ENCODE measurements at places on chromosomes 2 and 18.

GRCh38 chr18:23038712-23039111, 96.6 kb upstream of the CABLES1 start:
- no peak for DNase-seq

- DNase-seq = no peak
Observed at GRCh38 chr2:189165656-189166380, 13.7 kb downstream of the COL5A2 start.

DNA sequence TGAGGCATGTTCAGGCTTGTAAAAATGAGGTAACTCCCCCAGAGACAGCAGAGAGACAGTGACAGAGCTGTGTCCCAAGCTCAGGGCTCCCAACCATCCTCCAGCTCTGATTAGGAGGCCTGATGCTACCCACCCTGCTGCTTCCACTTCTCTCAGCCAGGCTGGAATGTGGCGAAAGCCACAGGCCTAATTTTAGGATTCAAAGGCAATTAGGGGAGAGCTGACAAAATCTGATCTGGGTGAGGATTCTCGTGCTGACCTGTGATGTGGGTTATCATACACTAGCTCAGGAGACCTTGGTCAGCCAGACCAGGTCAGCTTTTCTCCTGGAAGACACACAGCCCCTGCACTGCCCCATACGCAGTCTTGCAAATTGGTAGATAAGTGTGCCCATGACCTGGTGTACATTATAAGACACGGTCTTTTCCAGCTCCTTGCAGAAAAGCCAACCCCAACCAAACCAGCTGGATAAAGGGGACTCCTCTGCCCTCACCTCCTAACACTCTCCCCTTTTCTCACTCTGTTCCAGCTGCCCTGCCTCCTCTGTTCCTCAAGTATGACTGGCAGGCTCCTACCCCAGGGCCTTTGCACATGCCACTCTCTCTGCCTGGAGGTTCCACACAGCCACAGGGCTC, 225.9 kb downstream of the MGAT5 start:
- no peak for DNase-seq

DNA sequence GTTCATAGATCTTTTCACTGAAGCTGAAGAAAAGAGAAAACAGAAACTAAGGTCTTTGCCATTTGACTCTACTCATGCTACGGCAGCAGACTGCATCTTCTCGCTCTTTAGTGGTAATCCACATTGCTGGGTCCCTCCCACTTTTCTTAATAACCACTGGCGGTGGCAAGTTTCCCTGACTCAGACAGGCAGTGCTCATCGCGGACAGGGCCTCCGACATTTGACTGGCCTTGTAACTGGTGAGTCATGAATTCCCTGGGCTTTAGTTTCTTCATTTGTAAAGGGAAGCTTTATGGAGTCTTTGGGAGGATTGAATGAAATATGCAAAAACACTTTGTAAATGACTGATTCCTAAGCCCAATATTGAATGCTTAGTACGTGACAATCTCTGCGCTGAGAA, 238.2 kb upstream of the RBBP8 start:
- no peak for DNase-seq

DNA sequence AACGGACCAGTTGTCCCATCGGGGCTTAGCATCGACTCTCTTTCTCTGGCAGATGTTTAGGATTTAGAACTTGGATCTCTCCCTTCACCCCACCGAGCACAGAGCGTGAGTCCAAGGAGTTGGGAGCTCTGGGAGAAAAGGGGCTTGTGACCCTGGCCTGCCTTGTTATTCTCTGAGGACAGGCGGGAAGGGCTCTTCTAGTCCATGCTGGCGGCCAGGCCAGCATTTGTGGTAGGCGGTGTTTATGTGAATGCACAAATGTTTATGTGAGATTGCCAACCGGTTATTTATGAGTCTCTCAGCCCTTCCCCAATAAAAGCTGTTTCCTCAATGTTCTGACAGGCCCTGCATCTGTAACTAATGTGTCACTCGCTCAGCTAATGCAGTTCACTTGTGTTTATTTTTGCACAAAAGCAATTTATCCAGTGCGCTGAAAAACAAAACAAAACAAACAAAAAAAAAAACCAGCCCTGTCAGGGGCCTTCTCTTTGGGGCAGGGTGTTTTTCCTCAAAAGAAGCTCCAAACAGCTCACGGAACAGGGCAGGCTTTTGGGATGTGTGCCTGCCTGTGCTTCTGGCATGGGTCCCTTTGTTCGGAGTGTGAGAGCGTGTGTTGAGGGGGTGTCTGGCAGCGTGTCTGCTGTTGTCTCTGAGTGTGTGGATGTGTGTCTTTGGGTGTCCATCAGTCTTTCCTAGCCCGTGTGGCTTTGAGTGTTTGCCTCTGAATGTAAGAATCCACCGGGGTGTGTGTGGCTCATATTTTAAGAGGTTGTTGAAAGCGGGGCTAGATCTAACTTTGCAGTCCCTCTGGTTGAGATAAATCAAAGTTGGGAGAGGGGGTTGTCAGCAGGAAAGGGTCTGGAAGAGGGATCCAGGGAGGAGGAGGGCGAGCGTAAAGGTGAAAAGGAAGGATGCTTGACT, 52.8 kb upstream of the HAAO start:
- DNase-seq = no peak

GRCh38 chr2:27441958-27442919, at the start of gene KRTCAP3:
Gene KRTCAP3, plus strand, starts transcription at chr2:27442381. Its CDS starts 32 bp downstream, at chr2:27442413.
- peak; percentile 50 for DNase-seq

- no peak for DNase-seq
Observed at GRCh38 chr2:4628998-4629501, 925.7 kb downstream of the DCDC2C start.

DNA sequence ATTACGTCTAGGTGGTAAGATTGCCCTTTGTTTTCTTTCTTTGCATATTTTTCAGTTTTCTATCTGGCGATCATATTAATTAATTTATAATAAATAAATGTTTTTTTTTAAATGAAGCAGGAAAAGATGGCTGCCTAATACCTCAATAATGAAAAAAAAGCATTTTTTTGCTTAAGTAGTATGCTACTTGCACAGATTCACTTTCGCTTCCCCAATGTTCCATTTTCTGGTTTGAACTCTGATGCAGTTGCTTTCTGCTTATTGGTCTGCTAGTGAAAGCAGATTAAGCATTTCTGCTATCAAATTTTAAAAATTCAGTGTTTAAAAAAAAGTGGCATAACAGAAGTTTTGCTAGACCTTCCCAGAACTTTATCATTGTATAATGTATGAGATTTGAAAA, 11.9 kb upstream of the TMEM182 start:
- no peak for DNase-seq

- no peak for DNase-seq
Observed at GRCh38 chr2:165568361-165568760, 98.9 kb downstream of the CSRNP3 start.

DNA sequence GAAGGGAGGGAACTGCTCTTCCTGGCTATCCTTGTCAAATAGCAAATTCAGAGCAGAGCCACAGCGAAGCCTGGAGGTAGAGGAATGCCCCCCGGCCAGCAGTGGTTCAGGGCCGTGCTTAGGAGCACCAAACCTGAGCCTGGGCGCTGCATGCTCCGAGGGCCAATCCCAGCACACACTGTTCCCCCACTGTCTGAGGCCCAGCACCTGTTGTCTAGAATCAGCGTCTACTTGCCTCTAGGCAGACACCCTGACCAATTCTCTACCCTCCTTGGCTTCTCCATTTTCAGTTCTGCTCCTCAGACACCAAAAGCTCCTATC, 177.6 kb upstream of the PKDCC start:
- no peak for DNase-seq

DNA sequence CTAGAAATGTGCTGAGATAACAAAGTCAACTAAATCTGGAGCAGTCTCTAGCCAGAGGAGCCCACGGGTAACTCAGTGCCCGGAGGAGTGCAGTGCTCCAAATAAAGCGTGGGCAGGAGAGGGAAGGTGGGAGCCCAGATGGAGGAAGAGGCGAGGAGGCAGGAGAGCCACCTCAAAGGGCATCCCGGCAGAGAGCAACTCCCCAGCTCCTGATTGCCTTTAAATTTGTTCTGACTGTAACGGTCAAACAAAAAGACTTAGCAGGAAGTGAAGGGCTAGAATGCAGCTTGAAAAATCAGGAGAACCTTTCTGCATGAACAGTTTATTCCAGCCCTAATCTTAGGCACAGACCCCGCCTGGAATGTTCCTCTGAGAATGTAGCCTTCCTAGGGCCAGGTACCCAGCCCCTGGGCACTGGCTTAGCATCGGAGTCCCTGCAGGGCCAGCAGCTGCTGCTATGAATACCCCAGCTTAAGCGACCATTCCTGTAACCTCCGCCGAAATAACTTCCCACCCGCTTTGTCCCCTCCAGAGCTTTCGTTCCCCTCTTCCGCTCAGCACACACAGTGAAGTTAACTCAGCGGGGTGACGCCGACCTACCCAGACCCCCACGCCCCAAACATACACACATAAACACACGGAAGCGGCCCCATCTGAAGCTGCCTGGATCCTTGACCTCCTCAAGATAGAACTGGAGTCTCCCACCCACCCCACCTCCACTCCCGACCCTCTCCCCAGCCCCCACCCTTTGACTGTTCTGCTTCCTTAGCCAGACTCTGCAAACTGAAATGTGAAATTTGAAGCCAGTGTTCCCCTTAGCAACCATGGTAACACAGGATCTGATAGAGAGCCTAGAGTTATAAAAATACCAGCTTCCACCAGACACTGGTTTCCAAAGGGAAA, 123.2 kb downstream of the SMAD7 start:
- no peak for DNase-seq

GRCh38 chr2:173347305-173348168, 7.1 kb upstream of the CDCA7 start:
- no peak for DNase-seq

- no peak for DNase-seq
Observed at GRCh38 chr18:75323821-75324585, 103.5 kb downstream of the SMIM21 start.

DNA sequence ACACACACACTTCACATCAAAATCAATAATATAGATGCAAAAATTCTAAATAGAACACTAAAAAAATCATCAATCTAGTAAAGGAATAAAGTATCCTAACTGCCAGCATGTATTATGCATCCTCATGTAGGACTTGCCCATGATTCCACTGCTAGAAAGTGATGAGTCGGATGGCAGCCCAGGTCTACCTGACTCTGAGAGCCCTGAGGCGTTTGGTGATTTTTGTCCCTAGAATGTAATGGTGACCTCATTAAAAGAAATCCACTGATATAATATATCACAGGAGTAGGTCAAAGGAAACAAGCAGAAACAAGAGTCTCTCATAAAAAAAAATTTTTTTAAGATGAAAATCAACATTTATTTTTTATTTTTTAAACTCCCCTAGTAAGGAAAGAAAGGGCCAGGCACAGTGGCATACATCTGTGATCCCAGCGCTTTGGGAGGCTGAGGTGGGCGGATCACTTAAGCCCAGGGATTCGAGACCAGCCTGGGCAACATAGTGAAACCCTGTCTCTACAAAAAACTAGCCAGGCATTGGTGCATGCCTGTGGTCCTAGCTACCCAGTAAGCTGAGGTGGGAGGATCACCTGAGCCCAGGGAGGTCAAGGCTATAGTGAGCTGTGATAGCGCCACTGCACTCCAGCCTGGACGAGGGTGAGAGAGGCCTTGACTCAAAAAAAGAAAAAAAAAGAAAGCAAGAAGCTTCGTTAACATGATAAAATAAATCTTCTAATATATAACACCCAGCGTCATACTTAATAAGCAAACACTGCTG, 24.4 kb upstream of the ACTG2 start:
- no peak for DNase-seq

DNA sequence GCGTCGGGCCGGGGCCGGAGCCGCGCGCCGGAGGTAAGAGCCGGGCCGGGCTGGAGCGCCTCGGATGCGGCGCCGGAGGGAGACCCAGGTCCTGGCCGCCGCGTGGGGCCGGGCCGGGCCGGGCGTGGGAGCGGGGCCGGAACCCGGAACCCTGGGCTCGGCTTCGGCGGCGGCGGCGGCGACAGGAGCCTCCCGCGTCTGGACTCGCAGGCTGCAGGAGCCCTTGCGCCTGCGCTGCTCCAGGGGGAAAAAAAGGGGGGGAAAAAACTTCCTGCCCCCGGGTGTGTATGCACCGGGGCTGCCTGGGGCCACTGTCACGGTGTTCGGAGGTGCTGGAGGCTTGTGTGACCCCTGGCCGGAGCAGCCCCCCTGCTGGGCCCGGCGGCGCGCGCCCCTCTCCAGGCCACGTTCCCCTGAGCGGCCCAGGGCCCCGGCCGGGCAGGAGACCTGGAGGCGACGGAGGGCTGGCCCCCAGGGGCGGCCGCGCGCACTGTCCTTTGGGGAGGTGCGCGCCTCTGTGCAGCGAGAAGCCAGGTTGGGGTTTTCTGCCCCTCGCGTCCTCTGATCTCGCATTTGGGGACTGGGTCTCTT, 864 bp downstream of the KLHL29 start:
- DNase-seq = no peak

GRCh38 chr2:17918789-17919188, 40.3 kb downstream of the KCNS3 start:
- no peak for DNase-seq

GRCh38 chr2:147173189-147173581, 671.6 kb upstream of the ACVR2A start:
- DNase-seq = no peak

DNA sequence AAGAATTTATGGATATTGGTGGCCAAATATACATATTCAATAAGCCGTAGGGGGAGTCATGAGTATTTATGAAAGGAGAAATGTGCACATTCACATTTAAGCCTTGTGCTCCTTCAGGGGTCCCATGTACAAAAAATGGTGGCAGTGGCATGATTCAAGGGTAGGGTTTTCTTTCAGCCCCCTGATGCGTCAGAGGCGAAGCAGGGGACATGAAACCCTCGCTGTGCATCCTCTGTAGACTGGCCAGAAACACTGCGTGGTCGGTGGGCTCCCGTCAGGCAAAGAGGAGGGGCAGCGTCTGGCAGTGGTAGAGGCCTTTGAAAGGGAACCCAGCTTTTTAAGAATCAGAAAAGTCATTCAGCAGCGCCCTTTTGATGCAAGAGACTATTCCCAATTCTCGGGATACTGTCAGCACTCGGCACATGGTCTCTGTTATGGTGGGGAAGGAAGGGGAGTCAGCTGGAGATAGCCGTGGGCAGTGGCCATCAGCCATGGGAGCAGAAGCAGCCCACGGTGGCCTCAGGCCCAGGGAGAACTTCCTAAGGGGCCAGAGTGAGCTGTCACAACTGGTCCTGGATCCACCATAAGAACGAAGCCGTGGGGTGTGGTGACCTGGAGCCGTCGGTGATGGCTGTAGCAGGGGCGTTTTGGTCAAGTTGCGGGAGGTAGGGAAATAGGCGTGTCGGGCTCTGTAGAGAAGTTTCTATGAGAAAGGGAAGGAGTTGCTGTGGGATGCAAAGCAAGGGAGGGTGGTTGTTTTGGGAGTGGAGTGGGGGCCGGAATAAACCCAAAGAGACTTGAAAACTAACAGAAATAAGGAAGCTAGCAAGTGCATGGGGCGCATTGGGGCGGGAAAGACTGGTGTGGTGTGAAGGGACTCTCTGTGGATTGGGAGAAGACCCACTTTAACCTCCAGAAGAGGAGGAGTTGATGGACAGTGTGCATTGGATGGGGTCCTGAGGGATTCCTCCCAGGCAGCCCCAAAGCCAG, 95.6 kb downstream of the SH3BP4 start:
- DNase-seq = no peak

DNA sequence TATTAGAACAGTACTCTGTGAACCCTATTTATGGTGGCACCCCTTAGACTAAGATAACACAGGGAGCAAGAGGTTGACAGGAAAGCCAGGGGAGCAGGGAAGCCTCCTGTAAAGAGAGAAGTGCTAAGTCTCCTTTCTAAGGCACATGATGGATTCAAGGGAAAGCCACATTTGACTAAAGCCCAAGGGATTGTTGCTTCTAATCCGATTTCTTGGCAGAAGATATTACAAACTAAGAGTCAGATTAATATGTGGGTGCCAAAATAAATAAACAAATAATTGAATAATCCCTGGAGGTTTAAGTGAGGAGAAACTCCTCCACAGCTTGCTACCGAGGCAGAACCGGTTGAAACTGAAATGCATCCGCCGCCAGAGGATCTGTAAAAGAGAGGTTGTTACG, 333.2 kb downstream of the SOX11 start:
- DNase-seq = no peak

All from activated T-helper 1 cell treated with anti-CD3 and anti-CD28 coated beads, Interleukin-2, amount 50 U/mL, for 16 hours (primary cell).